A549 treated with ZK216348 at 1 μM for 4 hours (cell line): ENCODE measurements at places on chromosomes 3 and 15. TPM values are rescaled to one million over a fixed set of nuclear protein-coding genes. Genes with fewer than 3 reads are reported as not detected.

The FAM107A gene
- total RNA-seq: 0.13 TPM in 1 of 5 replicates, not detected in the others

The MRPL47 gene
- 34.2 to 63.2 TPM (median 37.8 TPM) in 5 replicates for total RNA-seq

The RETNLB gene
- total RNA-seq: not detected in 5 replicates

The MST1R gene
- 6.0 to 9.9 TPM (median 7.4 TPM) in 5 replicates for total RNA-seq

The OXTR gene
- total RNA-seq: 8.7 to 11.7 TPM (median 10.3 TPM) in 5 replicates

The CCK gene
- 0.48 to 1.9 TPM (median 1.5 TPM) in 5 replicates for total RNA-seq

The TNNC1 gene
- 0.87 to 2.3 TPM (median 1.2 TPM) in 5 replicates for total RNA-seq

The RBPMS2 gene
- total RNA-seq: 5.9 to 10.1 TPM (median 8.5 TPM) in 5 replicates

The C3orf70 gene
- total RNA-seq: 0.02 to 0.04 TPM in 2 of 5 replicates, not detected in the others

The CD200 gene
- not detected in 5 replicates for total RNA-seq

The GPR27 gene
- total RNA-seq: 2.5 to 4.1 TPM (median 3.1 TPM) in 5 replicates

The TM6SF1 gene
- total RNA-seq: 0.11 to 0.13 TPM in 2 of 5 replicates, not detected in the others

The PDCD7 gene
- total RNA-seq: 22.0 to 29.0 TPM (median 28.4 TPM) in 5 replicates

The ZNF662 gene
- not detected in 5 replicates for total RNA-seq

The NRROS gene
- total RNA-seq: not detected in 5 replicates

The TMEM108 gene
- total RNA-seq: not detected in 5 replicates

The CLEC3B gene
- total RNA-seq: 0.22 TPM in 1 of 5 replicates, not detected in the others

The TMOD2 gene
- total RNA-seq: 1.2 to 2.9 TPM (median 2.0 TPM) in 5 replicates

The NLGN1 gene
- not detected in 5 replicates for total RNA-seq

The GABRA5 gene
- 84.5 to 124 TPM (median 113 TPM) in 5 replicates for total RNA-seq

The CADPS gene
- total RNA-seq: not detected in 5 replicates

The MUSTN1 gene
- 0.44 TPM in 1 of 5 replicates, not detected in the others for total RNA-seq

The ACKR4 gene
- not detected in 5 replicates for total RNA-seq

The PSMA4 gene
- total RNA-seq: 357 to 577 TPM (median 387 TPM) in 5 replicates

The TNFAIP8L3 gene
- 13.1 to 22.4 TPM (median 16.4 TPM) in 5 replicates for total RNA-seq

The VIPR1 gene
- total RNA-seq: 0.47 to 1.0 TPM (median 0.68 TPM) in 5 replicates

The MAPKAPK3 gene
- total RNA-seq: 20.7 to 27.2 TPM (median 26.4 TPM) in 5 replicates

The TAMM41 gene
- 26.2 to 31.5 TPM (median 29.0 TPM) in 5 replicates for total RNA-seq

The NR1I2 gene
- not detected in 5 replicates for total RNA-seq

The HRH1 gene
- total RNA-seq: 6.8 to 8.4 TPM (median 7.8 TPM) in 5 replicates

The SLC22A13 gene
- 0.13 TPM in 1 of 5 replicates, not detected in the others for total RNA-seq

The SOX14 gene
- not detected in 5 replicates for total RNA-seq

The SEMA4B gene
- 65.5 to 114 TPM (median 101 TPM) in 5 replicates for total RNA-seq

The TMOD3 gene
- 38.3 to 72.4 TPM (median 63.4 TPM) in 5 replicates for total RNA-seq

The TUSC7 gene
- total RNA-seq: not detected in 5 replicates

The FGD5 gene
- 0.07 TPM in 2 of 5 replicates, not detected in the others for total RNA-seq

The NRG4 gene
- total RNA-seq: 0.21 to 1.5 TPM (median 1.2 TPM) in 5 replicates

The TRPM1 gene
- total RNA-seq: not detected in 5 replicates

The PAQR5 gene
- total RNA-seq: 65.5 to 118 TPM (median 110 TPM) in 5 replicates

The ANKRD63 gene
- total RNA-seq: 0.21 to 0.67 TPM (median 0.35 TPM) in 4 of 5 replicates, not detected in the other

The TMEM45A gene
- total RNA-seq: 2.0 to 4.0 TPM (median 2.7 TPM) in 5 replicates

The PRRT3 gene
- total RNA-seq: 0.66 to 1.8 TPM (median 1.5 TPM) in 5 replicates

The SLC9C1 gene
- total RNA-seq: not detected in 5 replicates

The HDC gene
- total RNA-seq: 0.09 to 0.47 TPM (median 0.18 TPM) in 3 of 5 replicates, not detected in the others

The ANKRD34C gene
- not detected in 5 replicates for total RNA-seq

The XYLB gene
- 3.0 to 4.4 TPM (median 3.6 TPM) in 5 replicates for total RNA-seq

The ZIC4 gene
- total RNA-seq: not detected in 5 replicates
